ENCODE measurements at places on chromosomes 7 and 10.

DNA sequence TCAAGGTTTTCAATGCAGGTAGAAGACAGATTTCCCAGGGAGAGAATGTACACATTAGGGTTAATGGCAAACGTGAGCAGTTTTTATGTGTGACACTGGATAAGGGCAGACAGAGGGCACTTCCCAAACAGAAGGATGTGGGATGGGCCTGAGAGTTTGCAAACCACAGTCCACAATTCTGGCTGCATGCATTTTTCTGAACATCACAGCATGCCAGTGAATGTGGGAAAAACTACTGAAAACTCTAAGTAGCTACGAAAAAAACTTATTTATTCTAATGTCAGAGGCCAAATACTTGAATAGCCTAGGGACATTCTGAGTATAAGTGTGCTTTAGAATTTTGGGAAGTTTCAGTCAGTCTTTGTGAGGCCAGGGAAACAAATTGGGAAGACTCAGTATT lies 145.9 kb downstream of the NRCAM start:
- DNase-seq: no peak

DNA sequence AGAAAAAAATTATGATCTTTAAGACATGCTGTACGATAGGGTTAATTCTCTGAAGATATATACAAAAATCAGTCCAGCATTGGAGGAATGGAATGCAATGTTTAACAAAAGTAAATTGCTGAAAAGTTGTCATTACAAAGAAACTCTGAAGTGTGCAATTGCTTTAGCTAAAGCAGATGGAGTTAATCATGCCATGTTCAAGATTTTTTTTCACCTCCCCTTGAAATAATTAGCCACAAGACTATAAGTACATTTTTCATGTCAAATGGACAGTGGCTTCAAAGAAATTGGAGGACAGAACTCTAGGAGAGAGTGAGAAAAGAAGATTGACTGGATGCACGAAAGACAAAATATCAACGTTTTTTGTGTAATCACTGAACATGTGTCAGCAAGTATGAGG lies 63.1 kb upstream of the MEOX2 start:
- no peak for DNase-seq

GRCh38 chr10:67779465-67780203 lies 58.4 kb downstream of the DNAJC12 start:
- DNase-seq: peak; percentile 87

- DNase-seq: no peak
Measured at GRCh38 chr10:7609556-7609955, 57.2 kb downstream of the ITIH5 start.

DNA sequence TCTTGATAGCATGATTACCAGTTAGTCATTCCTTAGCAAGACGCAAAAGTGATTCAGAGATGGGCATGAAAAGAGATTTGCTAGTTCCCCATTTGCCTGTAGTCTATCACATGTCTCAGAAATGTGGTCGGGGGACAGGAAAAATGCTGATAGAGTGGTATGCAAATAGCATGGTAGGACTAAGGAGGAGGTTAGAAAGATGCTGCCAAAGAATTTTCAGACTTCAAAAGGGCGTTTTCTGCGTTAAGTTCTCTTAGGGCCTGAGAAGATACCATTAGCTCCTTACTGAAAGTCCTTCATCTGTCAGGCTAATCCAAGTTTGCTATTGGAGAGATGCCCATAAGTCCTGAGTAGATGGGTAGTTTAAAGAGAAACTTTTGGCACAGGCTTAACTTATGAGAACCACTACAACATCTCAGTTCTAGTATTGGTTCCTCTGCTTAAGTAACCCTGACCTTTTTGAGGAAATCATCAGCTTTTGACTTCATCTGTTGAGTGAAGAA lies 2.7 kb downstream of the CALD1 start:
- no peak for DNase-seq

DNA sequence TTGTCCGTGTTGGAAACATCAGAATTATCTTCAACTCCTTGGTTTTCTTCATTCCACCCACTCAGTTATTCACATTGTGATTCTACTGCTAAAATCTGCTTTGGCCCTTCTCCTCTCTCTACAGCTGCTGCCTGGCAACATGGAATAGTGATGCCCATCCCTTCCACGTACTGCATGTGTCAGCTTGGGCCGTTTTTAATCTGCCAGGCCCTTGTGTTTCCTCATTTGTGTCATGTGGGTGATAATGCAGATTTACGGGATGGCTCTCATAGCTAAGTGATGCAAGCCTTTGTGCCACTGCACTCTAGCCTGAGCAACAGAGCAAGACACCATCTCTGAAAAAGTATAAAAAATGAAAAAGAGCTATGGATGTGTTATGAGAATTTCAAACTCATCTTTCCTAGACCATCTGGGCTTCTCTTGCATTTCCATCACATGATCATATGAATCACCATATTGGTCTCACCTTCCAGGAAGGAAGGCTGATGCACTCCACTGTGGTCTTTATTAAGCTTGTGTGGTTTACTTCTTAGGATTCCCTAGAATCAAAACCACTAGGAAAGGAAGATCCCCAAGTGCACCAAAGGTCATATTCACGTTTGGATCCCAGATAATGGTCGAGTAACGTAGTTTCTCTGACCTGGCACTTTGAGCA lies 20.6 kb upstream of the CELF2 start:
- DNase-seq: no peak
